ENCODE measurements at places on chromosomes 2 and 18.

DNA sequence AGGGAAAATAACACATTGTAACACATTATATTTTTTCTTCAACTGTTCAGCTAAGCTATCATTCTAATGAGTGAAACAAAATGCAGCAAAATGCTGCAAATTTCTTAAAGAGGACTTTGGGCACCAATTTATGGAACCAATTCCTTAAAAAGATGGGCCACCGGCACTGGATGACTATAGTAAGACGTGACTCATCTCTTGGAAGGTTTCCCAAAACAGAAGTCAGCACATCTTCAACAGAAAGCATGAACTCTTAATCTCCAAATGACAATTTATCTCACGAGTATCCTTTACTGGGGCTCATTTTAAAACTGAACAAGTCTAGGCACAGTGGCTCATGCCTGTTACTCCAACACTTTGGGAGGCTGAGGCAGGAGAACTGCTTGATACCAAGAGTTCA lies 213.4 kb downstream of the CDH20 start:
- DNase-seq: peak; percentile 1

DNA sequence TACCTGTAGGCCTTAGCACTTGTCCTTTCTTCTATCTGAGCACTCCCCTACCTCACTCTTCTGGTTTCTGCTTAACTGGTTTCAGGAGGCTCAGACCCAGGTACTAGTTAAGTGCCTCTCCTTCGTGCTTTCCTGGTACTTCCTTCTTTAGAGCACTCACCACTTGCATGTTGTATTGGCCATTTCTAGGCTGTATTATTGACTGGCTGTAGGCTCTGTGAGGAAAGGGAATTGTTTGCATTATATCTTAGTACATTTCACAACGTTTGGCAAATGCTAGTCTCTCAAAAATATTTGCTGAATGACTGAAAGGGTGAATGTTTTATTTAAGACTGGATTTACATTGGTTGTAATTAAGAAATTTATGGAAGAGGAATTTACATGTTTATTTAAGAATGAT lies 36.0 kb upstream of the SCN1A start:
- no peak for DNase-seq

DNA sequence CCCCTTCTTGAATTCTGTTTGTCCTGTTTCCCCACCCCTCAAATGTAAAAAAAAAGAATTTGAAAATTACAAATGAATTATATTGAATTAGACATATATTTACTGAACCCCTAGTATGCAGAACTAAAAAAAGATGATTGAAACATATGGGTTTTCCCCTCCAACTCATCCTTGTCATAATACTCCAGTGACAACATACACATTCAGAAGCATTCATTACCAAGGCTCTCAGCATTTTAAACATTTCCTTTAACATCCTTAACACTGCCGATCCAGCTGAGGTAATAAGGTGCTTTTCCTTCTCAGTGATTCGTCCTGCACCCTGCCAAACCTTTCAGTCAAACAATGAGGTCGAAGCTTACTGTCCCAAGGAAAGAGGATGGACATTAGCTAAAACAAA lies 53.1 kb upstream of the DTNB start:
- DNase-seq: no peak

GRCh38 chr2:65488527-65488926 lies 56.1 kb upstream of the SPRED2 start:
- DNase-seq: no peak

DNA sequence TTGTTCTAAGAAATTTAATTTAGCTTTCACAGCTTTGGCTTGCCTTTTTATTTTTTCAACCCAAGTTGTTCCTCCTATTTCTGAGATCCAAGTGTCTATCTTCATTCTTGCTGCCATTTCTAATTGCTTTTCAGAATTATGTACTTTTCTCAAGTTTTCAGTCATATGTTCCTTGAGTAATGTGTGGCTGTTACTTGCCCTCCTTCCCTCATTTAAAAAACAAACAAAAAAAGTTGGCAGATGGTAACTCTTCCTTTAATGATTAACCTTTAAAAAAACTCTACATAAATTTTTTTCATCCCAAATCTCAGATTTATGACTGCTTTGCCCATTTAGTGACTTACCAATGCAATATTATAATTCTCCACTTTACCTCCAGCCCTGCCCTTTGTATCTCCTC lies 131.3 kb downstream of the GALNT3 start:
- no peak for DNase-seq

All from SW 1271 (cell line).